ENCODE measurements at places on chromosomes 6 and 20. TPM values are rescaled to one million over a fixed set of nuclear protein-coding genes. Genes with fewer than 3 reads are reported as not detected.

DNA sequence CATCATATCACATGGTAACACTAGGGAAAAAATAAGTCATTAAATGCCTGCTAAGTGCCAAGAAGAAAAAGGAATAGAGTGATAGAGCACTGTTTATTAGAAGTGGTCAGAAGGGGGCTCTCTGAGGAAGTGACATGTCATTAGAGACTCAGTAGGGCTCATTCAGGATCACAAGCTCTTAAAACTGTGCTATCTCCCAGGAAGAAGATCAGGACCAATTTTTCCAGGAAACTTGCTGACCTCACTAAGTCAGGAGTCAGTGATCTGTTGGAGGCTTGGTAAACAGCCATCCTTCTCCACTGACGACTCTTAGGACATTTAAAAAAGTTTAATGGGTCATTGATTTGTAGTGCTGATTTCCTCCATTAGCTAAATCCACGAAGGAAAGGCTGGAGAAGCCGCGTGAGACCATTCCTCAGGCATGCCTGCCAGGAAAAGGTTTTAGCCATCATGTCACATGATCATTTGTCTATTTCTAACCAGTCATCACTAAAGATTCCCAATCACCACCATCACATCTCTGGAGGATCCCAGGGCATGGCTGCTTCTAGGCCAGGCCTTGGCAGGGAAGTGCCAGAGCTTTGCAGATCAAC, 5.9 kb upstream of the PTPN1 start:
- DNase-seq = no peak

DNA sequence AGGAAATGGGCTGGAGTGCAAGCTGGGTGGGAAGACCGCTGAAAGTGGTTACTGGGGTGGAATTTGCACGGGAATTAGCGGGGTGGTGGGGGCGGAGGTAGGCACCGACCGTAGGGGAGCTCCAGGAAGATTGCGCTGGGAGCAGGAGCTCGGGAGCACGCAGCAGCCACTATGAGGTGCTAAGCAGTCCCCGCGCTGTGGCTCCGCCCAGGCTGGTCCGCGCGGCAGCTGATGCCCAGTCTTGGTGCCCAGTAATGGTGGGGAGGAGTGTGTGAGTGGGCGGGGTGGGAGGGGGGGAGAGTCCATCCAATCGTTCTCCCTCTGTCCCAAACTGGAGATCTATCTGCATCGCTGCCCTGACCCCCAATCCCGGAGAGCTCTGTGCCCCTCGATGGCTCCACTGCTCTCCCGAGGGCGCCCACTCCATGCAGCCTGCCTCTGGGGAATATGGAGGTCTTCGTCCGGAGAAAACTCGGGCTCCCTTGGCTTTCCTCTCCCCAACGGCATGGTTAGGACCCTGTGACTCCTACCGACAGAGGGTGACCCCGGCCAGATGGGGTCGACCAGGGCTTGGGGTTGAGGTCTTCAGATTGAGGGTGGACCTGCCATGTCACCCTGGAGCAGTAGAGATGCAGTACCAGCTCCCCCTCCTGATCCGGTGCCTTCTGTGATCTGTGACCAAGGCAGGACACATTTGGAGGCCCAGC, 5.3 kb downstream of the TP53TG5 start:
- peak; percentile 81 for DNase-seq

GRCh38 chr6:356828-357251, 34.7 kb upstream of the IRF4 start:
- DNase-seq = no peak

GRCh38 chr20:44395461-44396340, 40.2 kb downstream of the HNF4A start:
- no peak for DNase-seq

DNA sequence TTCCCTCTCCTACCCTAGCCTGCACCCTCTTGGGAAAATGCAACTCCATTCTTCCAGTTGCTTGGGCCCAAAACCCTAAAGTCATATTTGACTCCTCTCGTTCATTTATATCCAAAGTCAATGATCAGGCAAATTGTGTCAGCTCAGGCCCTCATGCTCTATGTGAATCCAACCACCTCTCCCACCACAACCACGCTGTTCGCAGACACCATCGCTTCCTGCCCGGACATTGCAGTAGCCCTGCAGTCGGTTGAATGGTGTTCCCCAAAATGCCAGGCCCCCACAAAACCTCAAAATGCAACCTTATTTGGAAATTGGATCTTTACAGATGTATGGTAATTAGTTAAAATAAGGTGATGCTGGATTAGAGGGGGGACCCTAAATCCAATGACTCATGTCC, 98.3 kb downstream of the PREX1 start:
- DNase-seq = no peak

DNA sequence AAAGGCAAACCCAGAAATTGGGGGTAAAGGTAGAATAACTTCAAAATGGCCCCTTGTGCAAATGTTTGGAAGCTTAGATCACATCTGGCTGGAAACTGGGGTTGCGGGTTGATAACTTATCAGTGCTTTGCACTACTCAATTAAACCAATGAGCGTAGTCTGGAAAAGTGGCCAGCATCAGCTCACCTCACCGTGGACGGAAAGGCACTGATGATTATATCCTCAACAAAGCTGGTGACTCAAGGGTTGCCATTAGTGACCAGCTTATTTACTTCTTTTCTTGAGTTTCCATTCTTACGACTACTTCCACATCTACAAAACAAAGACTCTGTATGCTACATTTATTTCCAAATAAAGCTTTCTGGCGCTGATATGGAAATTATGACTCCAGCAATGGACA, 198.5 kb upstream of the HEY2 start:
- no peak for DNase-seq

DNA sequence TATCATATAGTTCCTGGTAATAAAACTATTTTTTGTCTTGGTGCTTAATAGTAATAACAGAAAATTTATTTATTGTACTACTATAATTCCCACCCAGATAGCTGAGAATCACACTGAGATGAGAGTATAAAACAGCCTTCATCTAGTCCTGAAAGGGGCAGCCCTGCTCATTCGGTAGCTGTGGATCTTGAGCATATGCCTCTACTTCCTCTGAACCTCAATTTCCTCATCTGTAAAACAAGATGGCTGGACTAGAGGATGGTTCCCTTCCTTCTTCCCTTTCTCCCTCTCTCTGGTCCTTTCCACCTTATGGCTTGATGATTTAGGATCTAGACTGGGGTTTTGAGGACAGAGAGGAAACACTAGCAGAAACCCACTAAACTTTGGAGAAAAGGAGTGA, 15.0 kb downstream of the FKBP5 start:
- no peak for DNase-seq

DNA sequence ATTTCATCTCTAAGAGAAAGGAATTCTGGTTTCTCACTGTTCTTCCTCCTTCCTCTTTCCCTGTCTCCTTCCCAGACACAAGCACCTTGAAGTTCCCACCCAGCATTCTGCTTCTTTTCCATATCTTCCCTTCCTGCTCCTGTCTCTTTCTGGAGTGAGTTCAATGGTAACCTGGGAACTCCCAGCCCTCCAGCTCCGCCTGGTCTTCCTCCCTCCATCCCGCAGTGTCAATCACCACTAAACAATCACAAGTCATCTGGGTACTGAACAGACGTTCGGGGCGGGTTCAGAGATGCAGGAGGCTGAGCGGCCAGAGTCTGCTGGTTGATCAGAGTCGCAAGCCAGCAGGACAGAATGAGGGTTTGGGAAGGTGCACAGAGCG, 7.7 kb downstream of the TTBK1 start:
- DNase-seq = no peak

DNA sequence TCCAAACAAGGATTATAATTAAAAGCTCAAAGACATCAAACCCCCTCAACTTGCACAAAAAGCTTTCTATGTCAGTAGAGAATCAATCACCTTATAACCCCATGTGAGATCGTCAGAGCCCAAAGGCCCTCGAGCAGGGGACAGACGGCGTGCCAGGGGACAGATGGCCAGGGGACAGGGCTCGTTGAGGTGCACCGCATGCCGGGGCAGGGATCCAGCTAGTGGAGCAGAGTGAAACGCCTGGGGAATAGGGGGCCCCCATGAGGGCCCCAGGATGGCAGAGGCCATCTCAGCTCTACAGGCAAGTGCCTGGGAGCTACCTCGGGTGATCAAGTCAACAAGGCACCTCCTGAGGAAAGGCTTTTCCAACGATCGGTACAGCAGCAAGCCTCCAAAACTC, 28.6 kb downstream of the DIDO1 start:
- DNase-seq = peak; percentile 46

- DNase-seq = no peak
These were observed 100.9 kb upstream of the TCF21 start for GRCh38 chr6:133787859-133788505.

GRCh38 chr20:39632176-39632575, 670.0 kb downstream of the DHX35 start:
- no peak for DNase-seq

DNA sequence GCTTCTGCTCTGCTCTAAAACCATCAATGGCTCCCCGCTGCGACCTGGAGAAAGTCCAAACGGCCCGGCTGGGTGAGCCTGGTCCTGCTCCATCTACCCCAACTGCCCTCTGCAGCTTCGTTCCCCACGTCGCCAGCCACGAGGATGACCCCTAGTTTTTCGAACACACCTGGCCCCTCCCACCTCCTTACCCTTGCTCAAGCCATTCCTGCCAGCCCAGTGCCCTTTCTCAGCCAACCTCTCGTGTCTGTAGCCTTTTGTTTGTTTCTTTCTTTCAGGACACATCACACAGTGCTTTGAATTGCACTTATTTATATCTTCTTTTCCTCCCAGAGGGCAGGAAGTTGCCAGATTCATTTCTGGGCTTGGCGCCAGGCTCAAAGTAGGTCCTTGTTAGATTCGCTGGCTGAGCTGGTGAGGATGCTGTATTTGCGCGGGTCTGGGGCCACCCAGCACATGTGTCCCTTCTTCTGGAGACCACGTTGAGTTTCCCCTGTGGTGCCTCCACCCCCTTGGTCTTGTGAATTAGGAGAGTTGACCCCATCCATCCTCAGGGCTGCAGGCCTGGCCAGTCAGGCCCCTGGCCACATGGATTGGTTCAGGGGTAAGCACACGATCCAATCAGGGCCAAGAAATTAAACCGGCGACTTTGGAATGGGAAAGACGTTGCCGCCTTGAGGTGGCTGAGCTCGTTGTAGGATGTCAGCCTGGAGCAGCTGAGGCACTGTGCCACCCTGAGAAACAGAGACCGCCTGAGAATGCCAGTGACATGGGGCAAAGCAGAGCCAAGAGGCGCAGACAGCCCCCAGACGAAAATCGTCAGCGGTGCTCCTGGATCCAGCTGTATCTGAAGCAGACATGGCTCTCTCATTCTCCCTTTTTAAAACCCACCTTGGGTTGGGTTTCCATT, 156.0 kb downstream of the CEBPB start:
- DNase-seq = peak; percentile 31

- no peak for DNase-seq
These were observed 727.4 kb upstream of the CITED2 start for GRCh38 chr6:140101818-140102217.

DNA sequence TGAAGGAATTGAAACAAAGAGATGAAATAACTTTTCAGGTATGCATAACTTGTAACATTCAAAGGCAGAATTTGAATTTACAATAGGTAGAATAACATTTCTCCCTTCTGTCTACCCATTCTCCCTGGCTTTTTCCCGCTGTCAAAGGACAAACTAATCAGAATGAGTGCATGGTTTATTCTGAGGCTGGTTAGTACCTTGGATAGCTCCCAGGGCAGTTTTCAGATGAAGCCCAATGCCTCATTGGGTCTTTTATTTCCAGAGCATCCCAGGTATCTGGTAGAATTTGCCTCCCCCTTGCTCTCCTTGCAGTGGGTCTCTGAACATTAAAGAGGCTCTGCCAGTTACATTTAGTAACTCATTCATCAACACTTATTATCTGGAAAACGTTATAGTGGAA, 665.5 kb downstream of the BCKDHB start:
- DNase-seq = no peak

- no peak for DNase-seq
These were observed 471.3 kb upstream of the NRSN1 start for GRCh38 chr6:23654745-23655144.

DNA sequence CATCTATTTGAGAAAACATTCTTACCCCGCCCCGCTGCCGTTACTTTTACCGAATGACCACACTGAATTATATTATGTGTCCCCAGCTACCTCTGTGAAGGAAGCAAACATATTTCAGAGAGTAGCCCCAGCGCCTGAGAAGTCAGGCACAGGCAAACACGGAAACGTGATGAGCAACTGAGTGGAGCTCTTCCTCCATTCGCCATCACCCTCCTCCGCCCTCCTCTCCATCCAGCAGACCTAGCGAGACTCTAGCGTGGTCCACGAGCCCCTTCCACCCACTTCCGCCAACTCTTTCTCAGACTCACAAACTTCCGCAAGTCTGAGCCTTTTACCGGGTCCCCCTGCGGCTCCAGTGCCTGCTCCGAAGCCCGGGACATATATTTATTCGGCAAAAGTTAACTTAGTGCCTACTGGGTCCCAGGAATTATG, 582 bp downstream of the SNRPB start:
- peak; percentile 36 for DNase-seq

GRCh38 chr20:10985536-10985935, 311.7 kb upstream of the JAG1 start:
- no peak for DNase-seq

GRCh38 chr6:167826230-167826895, 348 bp upstream of the AFDN start:
- DNase-seq = peak; percentile 87

DNA sequence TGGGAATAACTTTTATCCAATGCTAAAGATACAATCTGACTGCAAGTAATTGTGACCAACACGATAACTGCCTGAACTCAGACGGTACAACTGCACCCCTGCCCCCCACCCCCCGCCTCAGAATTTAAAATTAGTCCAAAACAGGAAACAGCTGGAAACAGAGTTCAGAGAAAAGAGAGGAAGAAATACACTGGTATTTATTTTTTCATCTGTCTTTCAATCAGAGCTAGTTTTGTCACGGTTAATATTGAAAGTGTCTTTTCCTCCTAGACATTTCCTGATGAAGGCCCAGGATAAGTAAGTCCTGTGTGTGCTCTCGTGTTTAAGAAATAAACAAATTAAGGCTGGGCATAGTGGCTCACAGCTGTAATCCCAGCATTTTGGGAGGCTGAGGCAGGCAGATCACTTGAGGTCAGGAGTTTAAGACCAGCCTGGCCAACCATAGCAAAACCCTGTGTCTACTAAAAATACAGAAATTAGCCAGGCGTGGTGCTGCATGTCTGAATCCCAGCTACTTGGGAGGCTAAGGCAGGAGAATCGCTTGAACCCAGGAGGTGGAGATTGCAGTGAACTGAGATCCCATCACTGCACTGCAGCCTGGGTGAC, 21.5 kb downstream of the ACSS1 start:
- DNase-seq = no peak

GRCh38 chr6:127857051-127857637, 43.7 kb downstream of the THEMIS start:
- no peak for DNase-seq

The MAP3K5 gene
- total RNA-seq = 12.5 TPM

The WFDC5 gene
- not detected for total RNA-seq

The KHDRBS2 gene
- 35.1 TPM for total RNA-seq

The RIMS4 gene
- 25.8 TPM for total RNA-seq

The MYLK2 gene
- total RNA-seq = 1.1 TPM

The PHACTR1 gene
- 35.8 TPM for total RNA-seq

The CLDN20 gene
- total RNA-seq = not detected

The SLC26A8 gene
- total RNA-seq = 3.7 TPM

The ARFGEF3 gene
- 38.3 TPM for total RNA-seq

The TTLL9 gene
- total RNA-seq = 2.5 TPM
